Activated T-cell treated with anti-CD3 and anti-CD28 coated beads, Interleukin-2, amount 50 U/mL, for 72 hours (primary cell): ENCODE measurements at places on chromosomes 12 and 14. TPM values are rescaled to one million over a fixed set of nuclear protein-coding genes. Genes with fewer than 3 reads are reported as not detected.
A peak's percentile ranks its signal among the peaks of the same experiment; 100 is the strongest.

Gene SOCS4
- 25.9 TPM for total RNA-seq

Gene IL26
- 0.53 TPM for total RNA-seq

Gene C14orf39
- not detected for total RNA-seq

Gene STXBP6
- total RNA-seq, result not detected

Gene COX14
- total RNA-seq, result 50.1 TPM

Gene GPR135
- 0.74 TPM for total RNA-seq

Gene ZNF385A
- total RNA-seq, result 1.3 TPM

Gene FAM181A
- total RNA-seq, result not detected

Gene TEX52
- total RNA-seq, result 0.48 TPM

DNA sequence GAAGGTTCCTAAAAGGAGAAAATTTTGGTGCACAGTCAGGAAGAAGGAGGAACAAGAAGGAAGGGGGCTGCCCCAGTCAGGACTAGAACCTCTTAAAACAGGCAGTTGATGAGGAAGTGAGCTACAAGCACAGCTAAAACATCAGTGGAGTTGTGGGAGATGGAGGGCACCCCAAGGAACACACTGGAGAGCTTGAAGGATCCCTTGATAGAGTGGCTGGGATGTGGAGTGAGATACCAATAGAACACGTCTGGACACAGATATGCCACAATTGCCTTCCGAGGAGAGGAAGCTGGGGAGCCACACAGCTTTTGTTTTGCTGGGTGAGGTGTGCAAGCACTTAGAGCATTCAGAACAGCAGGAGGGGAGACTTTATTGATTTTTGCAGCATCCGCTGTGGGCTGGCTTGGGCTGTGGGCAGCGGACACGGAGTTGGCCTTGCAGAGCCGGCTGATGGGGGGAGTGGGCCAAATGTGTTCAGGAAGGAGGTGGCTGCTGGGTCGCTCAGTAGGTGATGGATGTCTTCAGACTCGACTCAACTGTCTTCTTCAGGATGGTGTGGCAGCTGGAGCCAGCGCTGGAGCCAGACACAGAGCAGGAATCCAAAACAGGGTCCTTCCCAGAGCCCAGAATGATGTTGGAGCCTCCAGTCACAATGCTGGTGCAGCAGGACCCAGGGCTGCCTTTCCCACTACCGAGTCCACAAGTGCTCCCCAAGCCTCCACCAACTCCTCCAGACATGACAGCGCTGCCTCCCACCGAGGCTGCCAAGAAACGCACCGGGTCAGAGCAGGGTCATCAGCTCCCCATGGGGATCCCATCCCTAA, 4.7 kb upstream of the KRT79 start:
- DNase-seq, result no peak

DNA sequence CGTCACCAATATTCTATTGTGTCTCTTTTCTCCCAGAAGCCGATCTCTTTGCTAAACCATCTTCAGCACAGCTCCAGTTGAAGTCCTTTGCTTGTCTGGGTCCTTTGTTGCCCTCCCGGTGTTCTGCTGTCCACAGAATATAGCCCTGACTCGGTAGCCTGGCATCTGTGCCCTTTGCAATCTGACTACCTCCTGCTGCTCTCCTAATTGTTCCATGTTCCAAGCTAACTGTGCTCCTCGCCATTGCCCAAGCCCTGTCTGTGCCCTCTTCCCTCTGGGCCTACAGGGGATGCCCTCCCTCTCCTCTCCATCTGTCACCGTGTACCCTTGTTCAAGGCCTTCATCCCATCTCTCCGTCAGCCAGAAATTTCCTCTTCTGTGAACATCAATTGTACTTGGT, 306.3 kb downstream of the APAF1 start:
- no peak for DNase-seq

DNA sequence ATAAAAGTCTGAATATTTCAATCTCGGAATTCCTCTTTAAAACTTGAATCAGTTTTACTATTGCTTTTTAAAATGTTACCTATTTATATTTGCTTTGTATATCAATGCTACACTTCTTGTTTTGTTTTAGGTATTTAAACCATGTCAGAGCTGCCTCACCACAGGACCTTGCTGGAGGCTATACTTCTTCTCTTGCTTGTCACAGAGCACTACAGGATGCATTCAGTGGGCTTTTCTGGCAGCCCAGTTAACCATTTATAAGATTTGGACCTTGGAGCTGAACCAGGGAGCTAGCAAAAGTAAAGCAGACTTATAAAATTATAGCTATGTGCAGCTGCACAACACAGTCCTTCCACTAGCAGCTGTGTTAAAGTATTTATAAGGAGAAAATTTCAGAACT, 12.8 kb downstream of the TRMT5 start:
- DNase-seq, result no peak

- DNase-seq, result no peak
Measured at GRCh38 chr12:76117067-76117691, 32.7 kb upstream of the NAP1L1 start.

DNA sequence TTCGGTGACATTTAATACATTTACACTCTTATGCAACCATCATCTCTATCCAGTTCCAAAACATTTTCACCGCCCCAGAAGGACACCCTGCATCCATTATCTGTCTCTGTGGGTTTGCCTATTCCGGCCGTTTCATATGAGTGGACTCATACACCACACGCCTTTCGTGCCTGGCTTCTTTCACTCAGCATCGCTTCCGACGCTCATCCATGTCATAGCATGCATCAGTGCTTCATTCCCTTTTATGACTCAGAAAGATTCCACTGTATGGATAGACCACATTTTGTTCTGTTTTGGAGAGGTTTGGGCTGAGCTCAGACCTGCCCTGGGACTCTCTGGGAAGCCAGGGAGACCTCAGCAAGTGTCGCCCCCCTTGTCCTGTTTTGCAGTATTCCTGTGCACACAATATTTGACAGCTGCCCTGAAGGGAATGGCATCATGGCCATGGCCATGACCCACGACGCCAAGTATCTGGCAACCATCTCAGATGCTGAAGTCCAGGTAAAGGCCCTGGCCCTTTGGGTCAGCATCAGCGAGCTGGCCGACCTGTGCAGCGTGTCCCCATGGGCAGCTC, 23.8 kb downstream of the CFAP251 start:
- no peak for DNase-seq

DNA sequence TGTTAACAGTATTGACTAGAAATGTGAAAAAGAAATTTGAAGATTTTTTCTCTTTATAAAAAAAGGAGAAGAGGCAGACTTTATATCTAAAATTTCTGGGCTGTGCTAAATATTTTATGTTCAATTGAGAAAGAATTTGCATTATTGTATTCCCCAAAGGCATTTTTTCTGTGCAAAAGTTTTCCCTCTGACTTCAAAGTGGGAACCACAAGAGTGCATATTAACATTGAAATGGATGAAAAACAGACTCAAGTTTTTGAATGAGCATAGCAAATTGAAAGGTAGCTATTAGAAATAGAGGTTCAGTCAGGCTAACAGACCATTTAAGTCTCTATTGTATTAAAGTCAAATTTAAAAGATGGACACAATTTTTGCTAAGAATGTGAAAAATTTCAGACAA, 95.2 kb downstream of the RASSF9 start:
- no peak for DNase-seq

DNA sequence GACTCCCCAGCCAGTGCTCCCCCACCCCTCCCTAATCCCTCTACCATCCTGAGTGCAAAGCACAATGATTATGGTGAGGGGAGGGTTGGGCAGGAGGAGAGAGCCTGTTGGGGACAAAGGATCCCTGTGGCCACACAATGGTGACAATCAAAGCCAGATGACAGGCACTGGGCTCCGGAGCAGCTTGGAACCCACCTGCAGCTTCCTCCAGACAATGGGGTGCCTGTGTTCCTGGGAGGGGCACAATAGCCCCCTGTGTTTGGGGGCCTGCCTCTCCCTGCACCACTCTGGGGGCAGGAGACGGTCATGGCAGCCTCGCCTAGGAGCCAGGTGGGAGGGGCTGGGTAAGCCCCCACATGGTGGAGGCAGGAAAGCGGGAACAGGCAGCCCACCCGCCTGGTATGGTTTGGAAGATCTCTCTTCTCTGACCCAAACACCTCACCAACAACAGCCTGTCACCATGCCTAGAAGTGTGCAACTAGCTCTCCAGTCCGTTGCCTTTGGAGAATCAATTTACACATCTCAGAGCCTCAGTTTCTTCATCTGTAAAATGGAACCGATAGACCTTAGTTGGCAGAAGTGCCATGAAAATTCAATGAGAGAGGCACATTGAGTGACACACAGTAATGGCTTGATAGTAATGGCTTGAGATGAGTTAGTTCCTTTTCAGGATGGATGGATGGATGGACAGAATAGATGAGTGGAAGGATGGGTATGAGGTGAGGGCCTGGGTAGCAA, 53.0 kb downstream of the MVK start:
- no peak for DNase-seq

GRCh38 chr12:105523164-105524057, 192.9 kb downstream of the C12orf75 start:
- no peak for DNase-seq

- DNase-seq, result no peak
Measured at GRCh38 chr12:124874988-124875802, 11.5 kb upstream of the SCARB1 start.

GRCh38 chr12:121968876-121969275, 50.5 kb downstream of the CFAP251 start:
- DNase-seq, result no peak

DNA sequence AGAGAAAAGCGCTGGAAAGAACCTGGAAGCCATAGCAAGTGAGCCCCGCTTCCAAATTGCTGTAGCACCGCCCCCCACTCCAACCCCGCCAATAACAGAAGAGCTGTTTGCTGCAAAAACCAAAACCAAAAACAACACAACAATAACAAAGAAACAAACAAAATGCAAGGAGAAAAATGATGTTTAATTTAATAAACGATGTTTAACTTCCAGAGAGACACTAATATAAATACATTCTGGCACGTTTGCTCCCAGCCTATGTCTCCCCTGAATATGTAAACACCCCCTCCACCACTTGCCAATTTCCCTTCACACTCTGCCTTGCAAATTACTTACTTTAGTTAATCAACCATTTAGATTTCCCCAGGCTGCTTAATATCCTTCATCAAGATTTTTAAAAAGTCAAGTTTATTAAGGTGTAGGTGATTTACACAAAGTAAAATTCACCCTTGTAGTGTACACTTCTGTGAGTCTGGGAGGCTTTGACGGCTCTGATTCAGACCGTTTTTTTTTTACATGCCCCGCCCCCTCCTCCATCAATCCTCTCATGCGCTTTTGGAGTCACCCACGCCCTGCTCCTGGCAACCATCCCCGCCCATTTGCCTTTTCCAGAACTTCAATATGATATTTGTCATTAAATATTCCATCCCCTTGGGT, 482 bp upstream of the IFI27L2 start:
- DNase-seq, result peak; percentile 62

GRCh38 chr12:68028647-68029046, 39.4 kb downstream of the IFNG-AS1 start:
- no peak for DNase-seq

GRCh38 chr14:68637106-68638021, 155.5 kb downstream of the ZFP36L1 start:
- DNase-seq, result no peak

- DNase-seq, result peak; percentile 31
Measured at GRCh38 chr14:93086441-93087055, 29.2 kb downstream of the ITPK1 start.

DNA sequence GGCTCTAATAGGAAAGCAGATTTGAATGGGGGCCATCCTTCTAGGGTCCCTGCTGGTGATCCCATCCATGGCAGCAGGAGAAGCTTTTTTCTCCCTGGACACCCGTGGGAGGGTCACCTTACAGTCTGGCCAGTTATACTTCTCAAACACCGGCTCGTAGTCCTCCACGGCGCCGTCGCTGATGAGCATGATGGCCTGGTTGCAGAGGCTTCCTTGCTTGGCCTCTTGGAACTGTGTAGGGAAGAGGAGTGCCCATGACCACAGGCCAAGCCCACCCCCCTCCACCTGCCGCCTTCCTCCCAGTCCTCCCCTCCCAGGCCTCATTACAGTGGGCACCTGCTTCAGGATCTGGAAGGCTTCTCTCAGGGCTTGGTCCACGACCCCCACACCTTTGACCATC, 33.8 kb downstream of the CACNA2D4 start:
- no peak for DNase-seq

DNA sequence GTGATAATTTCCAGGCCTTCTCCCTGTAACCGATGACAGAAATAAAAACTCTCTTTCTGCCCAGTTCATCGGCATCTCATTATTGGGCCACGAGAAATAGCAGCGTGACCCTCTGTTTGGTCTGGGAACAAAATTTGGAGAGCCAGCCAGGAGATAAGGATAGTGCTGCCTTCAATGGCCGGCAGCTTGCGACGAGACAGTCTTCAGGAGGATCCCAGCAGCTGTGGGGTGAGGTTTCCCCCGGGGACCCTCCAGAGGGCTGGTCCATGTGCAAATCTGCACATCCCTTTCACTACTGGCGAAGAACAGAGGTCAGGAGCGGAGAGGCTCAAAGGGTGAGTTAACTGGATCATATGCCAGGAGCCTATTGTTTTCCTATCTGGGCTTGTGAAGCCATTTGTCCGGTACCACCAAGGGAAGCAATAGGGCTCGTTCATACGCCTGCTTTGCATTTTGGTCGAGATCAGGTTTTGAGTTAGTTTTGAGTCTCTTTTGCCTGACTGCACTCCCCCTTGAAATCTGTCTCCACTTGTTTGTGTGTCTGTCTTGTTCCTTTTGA, 4.8 kb downstream of the SLC39A2 start:
- no peak for DNase-seq

DNA sequence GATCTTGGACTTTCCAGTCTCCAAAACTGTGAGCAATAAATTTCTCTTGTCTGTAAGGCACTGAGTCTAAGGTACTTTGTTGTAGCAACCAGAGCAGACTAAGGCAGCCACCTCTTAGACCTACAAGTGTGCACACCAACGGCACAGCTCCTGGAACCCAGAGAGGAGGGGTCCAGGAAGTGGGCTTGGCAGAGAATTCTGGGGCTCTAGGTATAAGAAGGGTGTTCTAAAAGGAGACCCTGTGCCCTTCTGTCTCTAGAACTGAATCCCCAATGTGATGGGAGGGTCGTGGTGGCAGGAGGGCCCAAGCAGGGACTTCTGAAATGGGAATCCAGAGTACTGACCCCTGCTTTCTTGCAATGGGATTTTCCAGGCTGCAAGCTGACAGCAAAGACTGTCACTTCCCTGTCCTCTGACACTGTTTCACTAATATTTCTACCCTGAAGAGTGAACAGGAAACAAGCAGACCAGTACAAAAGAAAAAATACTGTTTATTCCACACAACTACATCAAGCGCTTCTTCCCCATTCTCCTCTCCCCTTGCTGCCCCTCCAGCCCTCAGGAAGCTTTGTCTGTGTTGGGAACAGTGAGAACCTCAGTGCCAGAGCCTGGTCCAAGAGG, 13.6 kb upstream of the TFCP2 start:
- DNase-seq, result no peak

- DNase-seq, result peak; percentile 24
Measured at GRCh38 chr14:53955671-53956426, 776 bp downstream of the BMP4 start.
